ENCODE measurements at places on chromosomes 1 and 21.

- DNase-seq, result no peak
These were observed 13.4 kb downstream of the DAB1 start for GRCh38 chr1:57410508-57410907.

DNA sequence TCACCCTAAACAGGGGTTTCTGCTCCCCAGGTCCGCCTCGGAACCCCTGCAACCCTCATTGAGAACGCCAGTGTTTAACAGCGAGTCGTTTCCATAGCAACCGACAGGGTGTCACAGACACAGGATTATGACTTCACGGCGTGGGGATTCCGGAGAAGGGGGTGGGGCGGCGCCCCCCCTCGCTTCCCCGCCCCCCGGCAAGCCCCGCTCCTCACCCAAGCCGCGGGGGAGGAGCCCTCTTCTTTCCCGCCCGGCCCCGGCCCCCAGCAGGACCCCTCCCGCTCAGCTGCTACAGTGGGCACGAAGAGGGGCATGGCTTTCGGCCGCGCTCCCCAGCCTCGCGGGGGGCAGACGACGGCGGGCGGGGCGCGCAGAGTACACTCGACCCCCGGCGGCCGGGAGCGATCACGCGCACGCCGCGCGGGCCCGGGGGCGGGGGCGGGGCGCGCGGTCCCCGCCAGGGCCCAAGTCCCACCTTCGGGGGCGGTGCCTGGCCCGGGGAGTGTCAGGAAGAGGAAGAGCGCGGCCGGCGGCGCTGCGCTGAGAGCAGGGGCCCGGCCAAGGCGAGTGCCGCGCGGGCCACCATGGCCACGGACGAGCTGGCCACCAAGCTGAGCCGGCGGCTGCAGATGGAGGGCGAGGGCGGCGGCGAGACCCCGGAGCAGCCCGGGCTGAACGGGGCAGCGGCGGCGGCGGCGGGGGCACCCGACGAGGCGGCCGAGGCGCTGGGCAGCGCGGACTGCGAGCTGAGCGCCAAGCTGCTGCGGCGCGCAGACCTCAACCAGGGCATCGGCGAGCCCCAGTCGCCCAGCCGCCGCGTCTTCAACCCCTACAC lies at the start of gene EFHD2:
EFHD2 (plus strand) TSS at position 501 of the 835 bp plus-strand sequence; CDS start at position 585, 84 bp downstream.
- peak; percentile 97 for DNase-seq

GRCh38 chr1:222331340-222331739 lies 216.6 kb downstream of the HHIPL2 start:
- DNase-seq, result no peak

DNA sequence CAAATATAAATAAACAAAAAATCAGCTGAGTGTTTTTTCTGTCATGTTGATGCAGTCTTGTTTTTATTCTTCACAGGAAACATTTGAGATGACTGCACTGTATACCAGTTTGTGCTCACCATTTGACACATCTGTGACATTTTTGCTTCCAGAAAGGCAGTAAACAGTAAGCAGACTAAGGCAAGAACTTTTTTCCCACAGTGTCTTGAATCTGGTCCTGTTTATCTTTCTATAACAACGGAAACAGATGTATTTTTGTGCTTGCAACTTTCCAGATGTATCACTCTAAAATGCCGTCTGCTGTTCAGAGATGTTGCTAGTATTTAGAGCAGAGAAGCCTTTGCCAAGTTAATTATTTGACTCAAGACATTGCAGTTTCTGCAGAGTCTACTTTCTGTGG lies 105.5 kb downstream of the ZC3H11B start:
- no peak for DNase-seq

GRCh38 chr1:172287208-172287607 lies 133.3 kb upstream of the C1orf105 start:
- no peak for DNase-seq

DNA sequence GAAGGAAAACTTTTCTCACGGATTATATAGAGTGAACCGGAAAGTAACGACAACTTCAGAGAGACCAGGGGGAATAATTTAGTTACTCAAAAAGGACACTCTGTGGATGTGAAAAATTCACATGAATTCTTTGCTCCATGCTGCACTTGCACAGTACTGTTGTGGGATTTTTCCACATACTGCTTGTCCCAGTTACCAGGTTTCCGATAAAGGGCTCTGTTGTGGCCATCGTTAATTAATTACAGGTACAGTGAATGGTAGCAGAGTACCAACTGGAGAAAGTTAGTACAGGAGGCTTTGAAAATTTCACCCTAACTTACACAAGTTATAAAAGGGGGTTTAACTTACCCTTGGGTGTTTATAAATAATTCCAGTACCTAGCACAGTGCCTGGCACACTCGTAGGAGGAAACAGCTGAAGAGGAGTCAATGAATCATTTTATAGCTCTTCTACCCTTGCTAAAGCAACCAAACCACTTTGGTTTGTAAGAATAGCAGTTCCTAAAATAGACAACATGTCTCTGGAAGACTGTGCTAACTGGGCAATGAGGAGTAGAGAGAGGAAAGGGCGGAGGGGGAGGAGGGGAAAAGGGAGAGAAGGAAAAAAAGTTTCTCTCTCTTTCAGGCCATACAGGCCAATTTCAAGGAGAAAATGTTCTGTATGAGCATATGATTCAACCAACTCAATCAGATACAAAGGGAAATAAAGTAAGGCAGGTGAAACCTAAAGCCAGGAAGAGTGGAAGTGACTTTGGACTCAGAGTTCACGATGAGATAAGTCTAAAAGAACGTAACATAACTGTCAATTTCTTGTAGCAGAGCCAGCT lies 98.3 kb upstream of the MAGI3 start:
- DNase-seq, result no peak

- no peak for DNase-seq
These were observed 317.6 kb downstream of the PBX1 start for GRCh38 chr1:164876398-164877116.

GRCh38 chr1:202244841-202245261 lies 51.3 kb downstream of the LGR6 start:
- no peak for DNase-seq

DNA sequence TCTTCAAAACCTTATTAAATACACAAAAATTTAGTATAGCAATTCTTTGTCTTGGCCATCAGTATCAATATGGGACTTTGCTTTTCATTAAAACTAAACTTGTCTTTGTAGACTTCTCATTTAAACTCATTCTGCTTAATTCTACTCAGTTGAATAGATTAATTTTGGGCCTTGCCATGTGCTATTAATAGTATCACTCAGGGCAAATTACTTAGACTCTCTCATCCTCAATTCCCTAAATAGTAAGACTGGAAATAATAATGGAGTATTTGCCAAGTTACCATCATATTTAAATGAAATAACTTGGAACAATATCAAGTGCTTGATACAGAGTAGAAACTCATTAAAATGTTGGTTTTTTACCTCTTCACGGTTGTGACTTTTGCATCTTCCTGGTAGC lies 13.4 kb downstream of the HOOK1 start:
- DNase-seq, result no peak

GRCh38 chr21:41548781-41549180 lies 40.8 kb upstream of the TMPRSS2 start:
- DNase-seq, result no peak

- DNase-seq, result no peak
These were observed 37.4 kb downstream of the ACOT11 start for GRCh38 chr1:54585181-54586066.

DNA sequence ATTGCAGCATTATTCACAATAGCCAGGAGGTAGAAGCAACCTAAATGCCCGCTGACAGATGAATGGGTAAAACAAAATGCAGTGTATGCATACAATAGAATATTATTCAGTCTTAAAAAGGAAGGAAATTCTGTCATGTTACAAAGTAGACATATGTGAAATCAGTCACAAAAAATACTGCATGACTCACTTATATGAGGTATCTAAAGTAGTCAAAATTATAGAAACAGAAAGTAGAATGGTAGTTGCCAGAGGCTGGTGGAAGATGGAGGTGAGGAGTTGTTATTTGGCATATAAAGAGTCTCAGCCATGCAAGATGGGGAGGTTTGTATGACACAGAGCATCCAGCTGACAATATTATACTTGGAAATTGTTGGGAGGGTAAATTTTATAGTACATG lies 43.0 kb upstream of the EGLN1 start:
- peak; percentile 33 for DNase-seq

- peak; percentile 3 for DNase-seq
These were observed 229.1 kb downstream of the KCNJ6 start for GRCh38 chr21:37686991-37687810.

DNA sequence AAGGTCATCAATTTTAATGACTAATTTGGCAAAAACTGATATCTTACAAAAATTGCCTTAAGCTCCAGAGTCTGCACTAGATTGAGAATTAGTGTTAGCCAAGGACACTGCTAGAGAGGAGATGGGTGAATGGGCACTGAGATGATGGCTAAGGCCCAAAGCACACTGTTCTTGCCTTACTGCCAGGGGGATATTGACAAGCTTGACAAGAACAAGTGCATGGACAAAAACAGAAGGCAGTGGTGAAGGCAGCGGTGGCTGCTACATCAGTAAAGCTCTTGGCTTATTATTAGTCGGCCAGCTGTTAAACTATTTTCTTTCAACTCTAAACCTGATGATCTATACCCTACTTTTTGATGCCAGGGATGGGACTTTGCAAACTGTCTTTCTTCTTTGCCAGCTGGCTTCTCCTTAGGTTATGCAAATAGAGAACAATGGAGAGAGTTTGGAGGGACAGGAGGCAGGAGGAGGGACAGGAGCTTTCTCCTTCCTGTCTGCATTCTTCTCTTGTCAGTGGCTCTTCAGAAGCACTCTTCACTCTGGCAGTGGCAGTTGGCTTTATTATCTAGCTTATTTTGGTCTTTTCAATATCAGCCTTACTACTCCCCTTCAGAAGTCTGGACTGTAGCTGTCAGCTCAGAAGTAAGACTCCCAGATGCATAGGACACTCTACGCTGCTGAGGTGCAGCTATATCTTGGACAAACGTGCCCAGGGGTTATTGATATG lies 853.5 kb upstream of the TMPRSS15 start:
- no peak for DNase-seq

DNA sequence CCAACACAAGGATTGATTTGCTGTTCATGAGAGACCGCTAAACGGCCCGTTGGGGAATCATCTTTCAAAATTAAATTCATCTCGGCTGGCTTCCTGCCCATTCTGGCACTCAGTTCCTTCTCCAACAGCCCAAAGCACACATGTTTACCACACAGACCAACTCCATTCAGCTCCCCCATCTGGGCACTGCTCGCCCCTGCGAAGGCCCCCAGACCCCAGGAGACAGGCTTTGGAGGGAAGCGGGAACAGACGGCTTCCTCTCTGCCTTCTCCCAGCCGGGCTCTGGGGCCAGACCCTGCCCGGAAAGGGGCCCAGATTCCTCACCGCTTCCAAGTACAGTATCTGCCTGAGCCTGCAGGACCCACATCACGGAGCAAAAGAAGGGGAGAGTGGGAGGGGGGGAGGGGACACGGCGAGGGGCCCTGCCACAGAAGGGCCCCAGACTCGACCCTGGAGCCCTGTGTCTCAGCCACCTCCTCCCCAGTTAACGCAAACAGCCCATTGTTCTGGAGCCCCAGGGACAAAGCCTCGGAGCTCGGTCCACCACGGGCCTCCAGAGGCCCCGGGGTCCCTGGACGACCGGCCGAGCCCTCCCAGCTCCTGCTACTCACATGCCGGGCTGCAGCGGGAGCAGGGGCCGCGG lies 660 bp downstream of the MEGF6 start:
- DNase-seq, result no peak

DNA sequence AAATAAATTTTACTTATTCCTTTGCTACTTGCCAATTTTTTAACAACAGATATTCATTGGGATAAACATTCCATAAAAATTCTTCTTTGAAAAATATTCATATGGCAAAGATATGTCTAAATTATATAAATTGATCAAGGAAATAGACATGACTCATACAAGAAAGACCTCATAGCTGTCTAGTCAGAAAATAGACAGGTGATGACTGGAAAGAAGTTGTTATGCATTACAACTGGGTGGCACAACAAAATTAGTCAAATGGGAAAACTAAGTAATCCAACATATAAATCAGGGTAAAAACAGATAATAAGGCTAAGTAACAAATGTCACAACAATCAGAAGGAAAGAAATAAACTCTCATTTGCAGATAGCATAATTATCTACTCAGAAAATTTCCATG lies 92.0 kb downstream of the USH2A start:
- no peak for DNase-seq

DNA sequence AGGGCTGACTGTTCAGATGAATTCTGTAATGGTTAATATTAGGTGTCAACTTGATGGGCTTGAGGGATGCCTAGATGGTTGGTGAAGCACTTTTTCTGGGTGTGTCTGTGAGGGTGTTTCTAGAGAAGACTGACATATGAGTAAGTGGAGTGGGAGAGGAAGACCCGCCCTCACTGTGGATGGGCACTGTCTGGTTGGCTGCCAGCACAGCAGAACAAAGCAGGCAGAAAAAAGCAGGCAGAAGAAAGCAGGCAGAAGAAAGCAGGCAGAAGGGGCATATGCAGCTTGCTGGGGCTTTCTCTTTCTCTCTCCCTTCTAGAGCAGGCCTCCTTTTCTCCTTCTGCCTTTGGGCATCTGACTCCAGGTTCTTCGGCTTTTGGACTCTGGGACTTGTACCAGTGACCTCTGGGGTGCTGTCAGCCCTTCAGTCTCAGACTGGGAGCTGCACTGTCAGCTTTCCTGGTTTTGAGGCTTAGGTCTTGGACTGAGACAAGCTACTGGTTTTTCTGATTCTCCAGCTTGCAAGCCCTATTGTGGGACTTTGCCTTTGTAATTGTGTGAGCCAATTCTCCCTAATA lies 42.9 kb upstream of the CD2 start:
- no peak for DNase-seq

DNA sequence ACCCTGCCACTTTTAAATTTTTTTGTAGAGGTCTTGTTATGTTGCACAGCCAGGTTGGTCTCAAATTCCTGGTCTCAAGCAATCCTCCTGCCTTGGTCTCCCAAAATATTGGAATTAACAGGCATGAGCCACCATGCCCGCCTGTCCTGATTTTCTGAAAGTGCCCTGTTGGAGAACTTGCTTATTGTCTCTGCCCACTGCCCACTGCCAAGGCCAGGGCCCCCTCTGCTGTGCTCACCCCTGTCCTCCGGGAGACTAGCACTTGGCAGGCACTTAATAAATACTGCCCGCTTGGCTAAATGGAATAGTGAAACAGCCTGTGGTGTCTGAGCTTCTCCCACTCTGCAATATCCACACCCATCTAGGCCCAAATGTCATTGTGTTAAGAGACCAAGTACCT lies 35.7 kb downstream of the CTNNBIP1 start:
- DNase-seq, result no peak
